Breast epithelium (tissue), 4 donors: ENCODE measurements at places on chromosomes 11 and 22. TPM values are rescaled to one million over a fixed set of nuclear protein-coding genes. Genes with fewer than 3 reads are reported as not detected.

GRCh38 chr22:36897611-36898010 lies 15.8 kb upstream of the CSF2RB start:
- no peak for DNase-seq

The LARGE2 gene
- 5.9 TPM for total RNA-seq

The OR10G8 gene
- total RNA-seq = not detected

The IGLL1 gene
- total RNA-seq = not detected

DNA sequence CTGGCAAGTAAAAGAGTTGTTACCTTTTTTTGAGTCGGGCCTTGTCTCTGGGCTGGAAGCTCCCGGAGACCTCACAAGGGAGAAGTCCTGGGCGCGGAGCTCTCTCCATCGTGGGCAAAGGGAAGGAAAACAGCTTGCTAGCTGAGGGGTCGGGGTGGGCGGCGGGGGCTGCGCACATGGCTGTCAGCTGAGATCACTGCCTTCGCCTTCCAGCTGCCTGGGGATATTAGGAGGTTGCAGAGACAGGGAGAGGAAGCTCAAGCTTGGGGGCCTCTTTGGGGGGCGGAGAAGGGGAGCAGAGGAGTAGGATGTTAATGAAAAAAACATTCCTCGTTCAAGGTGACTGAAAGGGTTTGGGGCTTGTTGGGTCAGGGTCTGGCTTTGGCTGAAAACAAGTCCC lies 49.2 kb upstream of the ALX4 start:
- no peak for DNase-seq

The SMC1B gene
- not detected for total RNA-seq

The CFL1 gene
- 453 TPM for total RNA-seq

GRCh38 chr11:120912504-120912903 lies 111.4 kb upstream of the TBCEL start:
- DNase-seq = no peak

DNA sequence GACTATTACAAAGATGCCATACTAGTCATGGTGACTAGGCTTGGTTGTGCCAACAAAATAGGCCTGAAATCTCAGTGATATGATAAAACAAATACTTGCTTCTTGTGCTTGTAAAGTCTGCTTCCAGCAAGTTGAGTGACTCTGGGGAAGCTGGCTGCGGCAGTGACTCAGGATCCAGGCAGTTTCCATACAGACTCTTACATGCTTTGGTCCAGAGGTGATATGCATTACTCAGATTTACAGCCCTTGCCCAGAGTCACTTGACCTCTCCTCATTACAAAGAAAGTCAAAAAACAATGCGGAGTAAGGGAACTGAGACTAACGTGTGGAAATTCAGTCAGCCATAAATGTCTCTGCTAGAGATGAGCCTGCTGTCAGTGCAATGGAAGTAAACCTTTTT lies 387.5 kb downstream of the KCNA4 start:
- no peak for DNase-seq

The ZNF202 gene
- total RNA-seq = 12.1 TPM

DNA sequence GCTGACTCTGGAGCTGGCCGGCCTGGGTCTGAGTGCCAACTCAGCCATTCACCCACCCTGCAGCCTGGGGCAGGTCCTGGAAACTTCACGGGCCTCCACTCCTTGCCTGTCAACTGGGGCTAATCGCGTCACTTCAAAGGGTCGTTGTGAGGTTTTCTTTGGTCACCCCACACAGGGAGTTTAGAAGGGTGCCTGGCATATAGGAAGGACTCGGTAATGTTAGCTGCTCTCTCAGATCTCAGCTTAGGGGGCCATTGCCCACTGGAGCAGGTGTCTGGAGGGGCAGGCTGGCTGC lies 7.3 kb downstream of the INCENP start:
- DNase-seq = no peak

The OR52I1 gene
- total RNA-seq = not detected

DNA sequence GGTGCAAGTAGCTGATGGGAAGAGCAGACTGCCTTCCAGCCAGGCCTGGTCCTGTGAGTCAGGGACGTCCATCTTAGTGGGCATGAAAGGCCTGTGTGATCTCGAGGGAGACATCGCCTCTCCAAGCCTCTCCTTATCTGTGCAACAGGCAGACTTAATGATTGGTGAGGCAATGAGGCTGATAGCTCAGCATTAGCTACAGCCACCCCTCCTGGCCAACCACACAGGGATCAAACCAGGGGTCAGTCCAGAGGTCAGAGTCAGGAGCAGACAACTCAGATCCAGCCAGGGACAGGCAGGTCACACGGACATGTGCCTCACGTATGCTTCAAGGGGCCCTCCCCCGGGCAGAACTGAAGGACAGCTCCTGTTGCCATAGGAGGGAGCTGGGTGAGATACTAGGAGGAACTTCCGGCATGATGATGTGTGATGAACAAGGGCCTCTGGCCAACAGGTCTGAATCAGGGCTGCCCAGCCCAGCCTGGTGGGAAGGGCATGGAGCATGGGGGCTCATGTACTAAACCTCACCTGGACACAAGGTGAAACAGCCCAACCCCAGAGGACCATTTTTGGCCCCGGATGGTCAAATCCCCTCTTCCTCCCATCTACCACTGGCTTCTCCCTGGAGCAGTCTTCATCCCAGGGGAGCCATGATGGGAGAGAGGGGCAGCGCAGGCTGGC lies 2.8 kb upstream of the APOC3 start:
- no peak for DNase-seq

- no peak for DNase-seq
Measured at GRCh38 chr22:36350751-36351594, 36.8 kb downstream of the MYH9 start.

The RCOR2 gene
- 0.29 TPM for total RNA-seq

- DNase-seq = no peak
Measured at GRCh38 chr11:104763930-104764709, 134.1 kb downstream of the CASP12 start.

GRCh38 chr11:119854521-119854920 lies 125.5 kb upstream of the NECTIN1 start:
- no peak for DNase-seq

The MRGPRX1 gene
- total RNA-seq = not detected

The HSD17B12 gene
- 48.9 TPM for total RNA-seq

GRCh38 chr11:111814557-111815320 lies 48.5 kb upstream of the PPP2R1B start:
- no peak for DNase-seq

DNA sequence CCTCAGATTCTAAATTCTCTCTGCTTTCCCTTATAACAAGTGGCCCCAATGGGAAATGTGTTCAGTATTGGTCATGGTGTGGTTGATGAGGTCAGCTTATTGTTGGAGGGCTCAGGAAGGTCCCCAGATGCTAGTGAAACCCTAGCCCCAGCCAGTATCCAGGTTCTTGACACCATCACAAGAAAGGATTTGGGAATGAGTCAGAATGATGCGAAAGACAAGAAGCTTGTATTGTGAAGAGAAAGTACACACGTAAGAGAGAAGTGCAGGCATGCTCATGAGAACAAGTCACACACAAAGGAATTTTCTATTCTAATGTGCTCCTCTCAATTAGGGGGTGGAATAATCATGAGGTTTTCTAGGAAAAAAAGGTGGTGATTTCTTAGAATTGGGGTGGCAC lies 34.9 kb upstream of the TRPC6 start:
- DNase-seq = no peak

The RASL10A gene
- total RNA-seq = 2.7 TPM

GRCh38 chr11:76236092-76236999 lies 30.0 kb upstream of the WNT11 start:
- DNase-seq = no peak

GRCh38 chr11:133966921-133967598 lies 10.3 kb upstream of the IGSF9B start:
- DNase-seq = no peak

The SCO2 gene
- total RNA-seq = 6.6 TPM

GRCh38 chr11:41307296-41308080 lies 152.0 kb downstream of the LRRC4C start:
- DNase-seq = no peak

- no peak for DNase-seq
Measured at GRCh38 chr11:77129069-77129841, 1.2 kb downstream of the MYO7A start.

GRCh38 chr11:45285930-45286632 lies at the start of gene SYT13:
TSS of gene SYT13 (minus strand) at chr11:45286341. CDS start at chr11:45286207, 134 bp downstream.
- DNase-seq = no peak

DNA sequence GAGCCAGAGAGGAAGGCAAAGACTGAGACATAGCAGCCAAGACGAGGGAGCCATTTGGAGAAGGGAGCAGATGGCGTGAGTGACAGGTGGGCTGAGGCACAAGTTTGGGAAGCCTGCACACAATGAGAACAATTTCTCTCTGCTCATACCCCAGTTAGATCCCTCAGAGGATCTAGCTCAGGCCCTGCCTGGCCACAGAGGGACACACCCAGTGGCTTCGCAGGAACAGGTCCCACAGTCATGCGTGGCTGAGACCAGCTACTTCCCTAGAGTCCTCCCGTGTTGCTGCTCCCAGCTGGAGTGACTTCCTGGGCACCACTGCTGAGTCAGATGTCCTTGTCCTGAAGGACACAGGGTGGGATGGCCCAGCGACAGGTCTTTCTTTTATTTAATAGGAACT lies 33.4 kb upstream of the LYVE1 start:
- no peak for DNase-seq

DNA sequence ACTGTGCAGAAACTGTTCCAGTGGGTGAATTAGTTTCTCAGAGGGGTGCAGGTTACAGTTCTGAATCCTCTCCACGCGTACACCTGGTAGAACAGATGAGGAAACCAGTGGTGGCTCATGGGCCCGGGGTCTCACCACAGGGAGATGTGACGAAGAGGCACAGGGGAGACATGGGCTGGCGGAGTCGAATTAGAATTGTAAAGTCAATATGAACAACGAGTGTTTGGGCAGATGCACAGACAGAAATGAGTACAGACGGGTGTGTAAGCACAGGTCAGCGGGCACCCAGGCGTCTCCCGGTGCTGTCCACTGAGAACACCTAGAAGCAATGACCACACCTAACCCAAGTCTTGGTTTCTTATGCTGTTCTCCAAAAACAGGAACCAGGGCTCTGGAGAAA lies 41.8 kb downstream of the GNB1L start:
- DNase-seq = peak; percentile 11

The FGF3 gene
- not detected for total RNA-seq

DNA sequence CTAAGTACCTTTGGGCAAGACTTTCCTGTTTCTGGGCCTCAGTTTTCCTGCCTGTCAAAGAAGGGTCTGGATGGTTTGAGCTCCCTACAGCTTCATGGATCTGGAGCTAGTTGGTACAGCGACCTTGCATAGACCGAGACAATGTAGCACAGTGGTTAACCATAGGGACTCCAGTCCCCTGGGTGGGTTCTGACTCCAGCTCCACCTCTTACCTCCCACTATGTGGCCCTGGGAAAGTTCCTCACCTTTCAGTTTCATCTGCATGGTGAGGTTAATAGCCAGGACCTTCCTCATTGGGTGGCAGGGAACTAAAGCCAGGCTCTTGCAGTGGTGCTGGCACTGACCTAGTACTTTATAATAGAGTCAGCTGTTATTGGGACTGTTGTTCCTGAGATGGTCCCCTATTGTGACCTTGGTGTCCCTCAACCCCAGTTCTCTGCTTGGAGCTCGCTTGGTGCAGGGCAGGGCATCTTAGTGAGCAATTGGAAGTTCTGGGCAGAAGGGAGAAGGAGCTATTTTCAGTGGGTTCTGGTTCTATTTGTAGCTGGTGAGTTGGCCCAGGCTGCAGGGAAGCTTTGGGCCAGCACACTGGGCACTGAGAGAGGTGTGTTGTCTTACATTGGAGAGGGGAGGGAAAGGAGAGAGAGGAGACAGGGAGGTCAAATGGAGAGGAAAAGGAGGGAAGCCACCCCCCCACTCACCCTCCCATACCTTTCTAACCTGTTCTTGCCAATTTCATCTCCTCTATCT lies 10.7 kb upstream of the MTMR3 start:
- no peak for DNase-seq

DNA sequence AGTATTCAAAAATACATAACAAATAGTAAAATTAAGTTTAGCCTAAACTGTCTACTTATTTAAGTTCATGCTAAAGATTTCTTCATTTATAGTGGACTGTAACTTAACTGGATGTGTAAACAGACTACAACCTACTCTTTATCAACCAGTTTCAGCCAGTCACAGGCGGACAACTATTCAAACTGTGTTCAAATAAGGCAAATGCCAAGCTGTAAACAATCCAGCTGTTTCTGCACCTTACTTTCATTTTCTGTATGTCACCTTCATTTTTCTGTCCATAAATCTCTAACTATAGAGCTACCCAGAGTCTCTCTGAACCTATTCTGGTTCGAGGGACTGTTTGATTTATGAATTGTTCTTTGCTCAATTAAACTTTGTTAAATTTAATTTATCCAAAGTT lies 992.8 kb downstream of the DLG2 start:
- no peak for DNase-seq

DNA sequence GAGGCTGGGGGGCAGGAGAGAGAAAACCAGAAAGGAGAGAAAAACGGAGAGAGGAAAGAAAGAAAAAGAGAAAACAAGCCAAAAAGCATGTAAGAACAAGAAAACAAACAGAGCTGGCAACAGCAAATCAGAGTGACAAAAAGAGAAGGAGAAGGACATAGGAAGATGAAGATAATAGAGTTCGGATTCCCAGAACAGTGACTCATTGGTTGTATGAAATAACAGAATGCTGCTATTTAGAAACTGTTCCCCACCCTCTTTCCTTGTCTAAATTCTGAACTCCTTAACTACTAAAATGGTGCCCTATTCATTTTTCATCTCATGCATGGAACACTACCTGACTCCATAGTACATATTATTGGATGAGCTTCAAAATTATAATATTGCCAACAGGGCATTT lies 317.4 kb downstream of the C11orf87 start:
- no peak for DNase-seq

DNA sequence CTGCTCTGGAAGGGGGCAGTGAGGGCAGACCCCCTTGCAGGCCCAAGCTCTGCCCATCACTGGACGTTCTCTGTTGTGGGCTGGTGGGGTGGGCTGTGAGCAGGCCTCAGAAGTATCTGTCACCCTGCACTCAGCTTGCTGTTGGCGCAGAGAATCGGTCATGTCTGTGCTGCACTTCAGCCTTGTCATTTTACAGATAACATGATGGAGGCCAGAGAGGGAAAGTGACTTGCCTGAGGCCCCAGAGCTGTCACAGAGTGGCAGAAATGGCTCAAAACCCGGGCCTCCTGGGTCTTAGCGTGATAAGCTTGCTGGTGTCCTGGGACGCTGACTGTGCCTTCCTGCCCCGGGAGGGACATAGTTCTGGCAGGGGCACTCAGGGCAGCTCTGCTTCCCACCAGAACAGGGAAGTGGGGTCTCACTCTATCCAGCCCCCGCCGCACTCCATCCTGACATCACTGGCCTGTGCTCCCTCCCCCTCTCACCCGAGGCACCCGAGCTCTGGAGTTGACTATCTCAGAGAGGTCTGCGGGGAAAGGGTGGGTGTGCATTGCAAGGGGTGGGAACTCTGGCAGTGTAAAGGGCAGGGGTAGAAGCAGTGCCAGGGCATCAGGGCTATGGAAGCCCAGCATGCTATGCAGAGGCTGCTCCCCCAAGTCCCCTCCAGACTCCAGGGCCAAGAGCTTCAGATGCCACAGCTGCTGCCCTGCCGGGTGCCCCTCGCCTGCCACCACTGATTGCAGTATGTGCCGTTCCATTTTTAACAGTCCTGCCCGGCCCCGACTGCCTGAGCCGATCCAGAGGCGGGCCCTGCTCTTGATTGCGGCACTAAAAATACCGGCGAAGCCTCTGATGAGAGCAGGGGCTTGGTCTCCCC lies 50.4 kb upstream of the NECTIN1 start:
- no peak for DNase-seq

The TSSK2 gene
- not detected for total RNA-seq
